Activated CD8-positive, alpha-beta T cell treated with anti-CD3 and anti-CD28 coated beads for 36 hours (primary cell): ENCODE measurements at places on chromosomes 5 and 9. TPM values are rescaled to one million over a fixed set of nuclear protein-coding genes. Genes with fewer than 3 reads are reported as not detected.

GNG10 gene
- total RNA-seq: 14.3 TPM

ANKRD31 gene
- total RNA-seq: 0.94 TPM

NAIP gene
- 4.9 TPM for total RNA-seq

TRIP13 gene
- total RNA-seq: 31.0 TPM

MRPL22 gene
- total RNA-seq: 84.7 TPM

- no peak overlapping the region for H3K4me3 ChIP-seq
- H3K4me1 ChIP-seq: no peaks in the 10 kb centered on the region
- no peaks in the 10 kb centered on the region for H3K36me3 ChIP-seq
- H3K27ac ChIP-seq: no peak overlapping the region
- no peaks in the 10 kb centered on the region for H3K27me3 ChIP-seq
- DNase-seq: no peak
Measured at GRCh38 chr9:37914154-37914551, 10.2 kb upstream of the SLC25A51 start.

- H3K27ac ChIP-seq: no peak overlapping the region
- peaks cover 2% of the 10 kb centered on the region for H3K27me3 ChIP-seq
- no peaks in the 10 kb centered on the region for H3K36me3 ChIP-seq
- no peak overlapping the region for H3K4me3 ChIP-seq
- DNase-seq: no peak
Measured at GRCh38 chr5:56585461-56585860, 229.9 kb upstream of the MAP3K1 start.

GRCh38 chr9:18428661-18429060 lies 45.3 kb upstream of the ADAMTSL1 start:
- H3K36me3 ChIP-seq: no peaks in the 10 kb centered on the region
- no peak overlapping the region for H3K4me3 ChIP-seq
- no peaks in the 10 kb centered on the region for H3K27me3 ChIP-seq

DNA sequence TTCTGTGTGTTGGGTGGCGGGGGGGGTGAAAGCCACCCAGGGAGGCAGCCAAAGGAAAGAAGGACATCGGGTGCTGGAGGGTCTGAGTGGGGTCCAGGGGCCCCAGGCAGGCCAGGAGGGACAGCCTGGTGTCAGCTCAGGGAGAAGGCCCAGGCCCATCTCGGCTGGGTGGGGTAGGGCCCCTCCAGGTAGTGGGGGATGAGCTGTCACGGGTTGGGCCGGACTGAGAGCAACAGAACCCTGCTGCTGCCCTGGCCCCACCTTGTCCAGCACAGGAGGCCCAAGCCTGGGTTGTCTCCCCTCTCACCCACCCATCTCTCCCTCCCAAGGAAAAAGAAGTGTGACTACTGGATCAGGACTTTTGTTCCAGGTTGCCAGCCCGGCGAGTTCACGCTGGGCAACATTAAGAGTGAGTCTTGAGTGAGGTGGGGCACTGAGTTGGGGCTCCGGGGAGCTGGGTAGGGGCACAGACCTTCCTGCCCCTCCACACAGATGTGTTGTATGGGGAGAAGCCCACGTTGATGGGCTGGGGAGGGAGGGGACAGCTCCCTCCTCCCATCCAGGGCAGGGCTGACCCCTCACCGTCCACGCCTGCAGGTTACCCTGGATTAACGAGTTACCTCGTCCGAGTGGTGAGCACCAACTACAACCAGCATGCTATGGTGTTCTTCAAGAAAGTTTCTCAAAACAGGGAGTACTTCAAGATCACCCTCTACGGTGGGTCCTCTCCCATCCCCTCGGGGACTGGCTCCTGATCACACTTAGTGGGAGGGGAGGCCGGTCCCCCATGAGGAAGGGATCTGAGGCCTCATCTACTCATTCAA lies 2.3 kb downstream of the LCN2 start:
- no peaks in the 10 kb centered on the region for H3K27me3 ChIP-seq
- no peak for DNase-seq
- H3K27ac ChIP-seq: no peak overlapping the region
- H3K4me1 ChIP-seq: no peaks in the 10 kb centered on the region

DNA sequence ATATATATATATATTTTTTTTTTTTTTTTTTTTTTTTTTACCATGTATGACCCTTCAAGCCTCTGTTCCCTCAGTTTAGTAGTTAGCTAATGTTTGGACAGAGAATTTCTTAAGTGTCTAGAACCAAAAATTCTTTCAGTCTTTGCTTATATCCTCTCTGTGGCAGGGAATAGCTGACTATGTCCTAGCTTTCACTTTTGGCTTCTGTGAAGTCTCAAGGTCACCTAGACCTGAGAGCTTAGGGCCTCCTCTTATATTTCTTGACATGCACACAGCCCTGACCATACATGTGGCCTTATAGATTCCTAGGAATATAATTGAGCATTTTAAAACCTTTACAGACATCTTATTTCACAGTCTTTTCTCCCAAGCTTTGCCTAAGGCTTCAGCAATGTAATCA lies 930.8 kb upstream of the CDH9 start:
- no peak overlapping the region for H3K4me3 ChIP-seq
- DNase-seq: no peak
- H3K36me3 ChIP-seq: no peaks in the 10 kb centered on the region
- no peaks in the 10 kb centered on the region for H3K27me3 ChIP-seq

DNA sequence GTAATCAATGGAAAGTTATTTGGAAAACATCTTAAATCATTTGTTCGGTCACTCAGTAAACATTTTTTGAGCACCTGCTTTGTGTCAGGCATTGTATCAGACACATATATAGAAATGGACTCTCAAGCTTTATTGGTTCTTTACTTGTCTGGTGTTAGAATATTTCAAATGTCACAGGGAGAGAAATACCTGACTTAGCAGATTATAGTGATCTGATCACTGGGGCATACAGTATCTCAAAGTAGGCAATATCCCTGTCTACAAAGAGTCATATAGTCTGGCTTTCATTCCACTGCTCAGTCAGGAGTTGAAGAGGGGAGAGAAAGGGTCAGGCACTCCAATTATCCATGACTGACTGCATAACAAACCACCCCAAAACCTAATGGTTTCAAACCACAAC lies 30.2 kb downstream of the ENTREP1 start:
- DNase-seq: no peak
- H3K36me3 ChIP-seq: no peaks in the 10 kb centered on the region
- H3K4me3 ChIP-seq: no peak overlapping the region

- no peak overlapping the region for H3K27ac ChIP-seq
- H3K36me3 ChIP-seq: no peaks in the 10 kb centered on the region
- no peak overlapping the region for H3K4me3 ChIP-seq
- no peaks in the 10 kb centered on the region for H3K4me1 ChIP-seq
Measured at GRCh38 chr9:4027606-4028005, 272.3 kb downstream of the GLIS3 start.

DNA sequence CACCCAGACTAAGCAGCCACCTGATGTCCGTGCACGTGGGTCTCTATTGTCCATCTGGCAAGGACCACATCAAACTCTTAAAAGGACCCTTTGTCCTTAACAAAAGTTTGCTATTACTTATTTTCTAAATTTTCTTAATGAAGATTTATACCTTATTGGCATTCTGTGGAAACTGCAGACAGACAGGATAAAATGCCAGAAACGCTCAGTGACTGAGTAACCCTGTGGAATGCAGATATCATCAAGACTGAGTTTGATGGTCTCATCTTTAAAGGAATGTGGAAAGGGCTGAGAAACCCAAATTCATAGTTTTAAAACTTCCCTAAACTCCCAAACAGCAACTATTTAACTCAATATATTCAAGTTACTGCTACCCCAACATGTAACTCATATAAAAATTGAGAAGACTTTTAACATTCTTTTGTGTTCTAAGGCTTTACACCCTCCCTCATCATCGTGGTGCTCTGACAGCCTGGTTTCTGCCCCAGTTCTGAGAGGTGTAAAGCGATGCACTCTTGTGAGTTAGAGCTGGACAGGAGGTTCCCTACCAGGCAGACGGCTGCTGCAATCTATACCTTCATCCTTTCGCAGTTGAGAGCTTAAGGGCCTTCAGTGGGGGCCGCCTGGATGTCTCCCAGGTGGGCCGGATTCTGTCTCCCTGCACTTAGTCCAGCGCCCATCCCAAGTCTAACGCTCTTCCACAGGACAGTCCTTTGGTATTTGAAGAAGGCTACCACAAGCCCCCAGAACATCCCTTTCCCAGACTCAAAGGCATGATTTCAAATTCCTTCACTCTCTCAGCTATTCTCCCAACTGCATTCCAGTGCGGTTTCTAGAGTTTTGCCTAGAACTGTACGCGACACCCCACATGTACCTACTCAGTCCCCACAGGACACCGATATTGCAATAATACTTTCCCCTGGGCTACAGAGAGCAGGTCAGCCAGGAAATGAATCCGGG lies 68.9 kb downstream of the DAP start:
- H3K4me3 ChIP-seq: no peak overlapping the region
- peaks cover 13% of the 10 kb centered on the region for H3K4me1 ChIP-seq
- no peaks in the 10 kb centered on the region for H3K27me3 ChIP-seq
- no peak for DNase-seq
- H3K27ac ChIP-seq: no peak overlapping the region

DNA sequence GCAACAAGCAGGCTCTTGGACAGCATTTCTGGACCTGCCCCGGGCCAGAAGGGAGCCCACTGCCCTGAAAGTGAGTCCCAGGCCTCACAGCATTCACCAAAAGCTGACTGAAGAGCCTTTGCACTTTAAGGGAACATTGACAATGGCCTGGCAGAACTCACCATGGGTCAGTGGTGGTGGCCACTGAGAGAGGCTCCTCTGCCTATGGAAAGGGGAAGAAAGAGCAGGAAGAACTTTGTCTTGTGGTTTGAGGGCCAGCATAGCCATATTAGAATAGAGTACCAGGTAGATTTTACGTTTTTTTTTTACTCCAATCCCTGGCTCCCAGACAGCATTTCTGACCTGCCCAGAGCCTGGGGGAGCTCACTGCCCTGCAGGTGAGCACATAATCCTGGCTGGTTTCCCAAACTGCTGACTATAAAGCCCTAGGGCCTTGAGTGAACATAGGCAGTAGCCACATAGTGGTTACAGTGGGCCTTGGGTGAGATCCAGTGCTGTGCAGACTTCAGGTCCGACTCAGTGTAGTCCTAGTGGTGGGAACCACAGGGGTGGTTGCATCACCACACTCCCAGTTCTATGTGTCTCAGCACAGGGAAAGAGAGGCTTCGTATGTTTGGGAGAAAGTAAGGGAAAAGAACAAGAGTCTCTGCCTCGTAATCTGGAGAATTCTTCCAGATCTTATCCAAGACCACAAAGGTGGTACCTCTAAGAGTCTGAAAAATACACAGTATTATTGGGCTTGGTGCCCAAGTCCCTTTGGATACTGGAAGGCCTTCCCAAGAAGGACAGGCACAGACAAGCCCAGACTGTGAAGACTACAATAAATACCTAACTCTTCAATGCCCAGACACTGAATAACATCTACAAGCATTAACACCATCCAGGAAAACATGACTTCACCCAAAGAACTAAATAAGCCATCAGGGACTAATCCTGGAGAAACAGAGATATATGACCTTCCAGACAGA lies 89.5 kb downstream of the TSSK1B start:
- H3K27me3 ChIP-seq: peaks cover 6% of the 10 kb centered on the region
- no peak for DNase-seq
- H3K4me3 ChIP-seq: no peak overlapping the region
- no peaks in the 10 kb centered on the region for H3K4me1 ChIP-seq
- H3K27ac ChIP-seq: no peak overlapping the region

- H3K27ac ChIP-seq: no peak overlapping the region
- peaks cover 74% of the 10 kb centered on the region for H3K27me3 ChIP-seq
- H3K4me1 ChIP-seq: peaks cover 13% of the 10 kb centered on the region
- H3K4me3 ChIP-seq: no peak overlapping the region
- DNase-seq: no peak
Measured at GRCh38 chr9:969310-970150, 6.9 kb upstream of the DMRT3 start.
